ENCODE measurements at places on chromosomes 4 and X.

DNA sequence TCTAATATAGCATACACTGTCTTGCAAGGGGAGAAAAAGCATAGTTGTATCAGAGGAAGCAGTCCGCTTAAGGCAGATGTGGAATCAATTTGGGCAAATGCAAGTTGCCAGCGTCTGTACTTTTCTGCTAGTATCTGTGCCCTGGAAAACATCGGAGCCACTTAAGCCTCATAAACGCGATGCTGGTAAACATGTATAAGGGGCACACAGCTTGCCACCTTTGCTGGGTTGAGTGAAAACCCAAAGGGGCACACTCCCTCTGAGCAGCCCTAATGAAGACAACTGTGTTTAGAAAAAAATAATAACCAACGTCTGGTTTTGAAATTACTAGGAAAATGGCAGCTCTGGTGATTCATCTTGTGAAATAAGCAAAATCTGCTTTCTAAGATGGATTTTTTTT is 24.3 kb downstream of the SMIM20 start:
- H3K36me3 ChIP-seq: no peaks in the 10 kb centered on the region
- no peak overlapping the region for H3K4me3 ChIP-seq
- peaks cover 10% of the 10 kb centered on the region for H3K4me1 ChIP-seq
- no peak for DNase-seq
- no peaks in the 10 kb centered on the region for H3K27me3 ChIP-seq
- no peak overlapping the region for H3K27ac ChIP-seq

GRCh38 chrX:69807400-69807799 is 191.5 kb downstream of the EDA start:
- no peak overlapping the region for H3K27ac ChIP-seq
- no peaks in the 10 kb centered on the region for H3K4me1 ChIP-seq

GRCh38 chrX:79096145-79096556 is 48.3 kb upstream of the GPR174 start:
- H3K36me3 ChIP-seq: no peaks in the 10 kb centered on the region
- DNase-seq: no peak
- H3K4me3 ChIP-seq: no peak overlapping the region
- H3K4me1 ChIP-seq: no peaks in the 10 kb centered on the region
- no peak overlapping the region for H3K27ac ChIP-seq

DNA sequence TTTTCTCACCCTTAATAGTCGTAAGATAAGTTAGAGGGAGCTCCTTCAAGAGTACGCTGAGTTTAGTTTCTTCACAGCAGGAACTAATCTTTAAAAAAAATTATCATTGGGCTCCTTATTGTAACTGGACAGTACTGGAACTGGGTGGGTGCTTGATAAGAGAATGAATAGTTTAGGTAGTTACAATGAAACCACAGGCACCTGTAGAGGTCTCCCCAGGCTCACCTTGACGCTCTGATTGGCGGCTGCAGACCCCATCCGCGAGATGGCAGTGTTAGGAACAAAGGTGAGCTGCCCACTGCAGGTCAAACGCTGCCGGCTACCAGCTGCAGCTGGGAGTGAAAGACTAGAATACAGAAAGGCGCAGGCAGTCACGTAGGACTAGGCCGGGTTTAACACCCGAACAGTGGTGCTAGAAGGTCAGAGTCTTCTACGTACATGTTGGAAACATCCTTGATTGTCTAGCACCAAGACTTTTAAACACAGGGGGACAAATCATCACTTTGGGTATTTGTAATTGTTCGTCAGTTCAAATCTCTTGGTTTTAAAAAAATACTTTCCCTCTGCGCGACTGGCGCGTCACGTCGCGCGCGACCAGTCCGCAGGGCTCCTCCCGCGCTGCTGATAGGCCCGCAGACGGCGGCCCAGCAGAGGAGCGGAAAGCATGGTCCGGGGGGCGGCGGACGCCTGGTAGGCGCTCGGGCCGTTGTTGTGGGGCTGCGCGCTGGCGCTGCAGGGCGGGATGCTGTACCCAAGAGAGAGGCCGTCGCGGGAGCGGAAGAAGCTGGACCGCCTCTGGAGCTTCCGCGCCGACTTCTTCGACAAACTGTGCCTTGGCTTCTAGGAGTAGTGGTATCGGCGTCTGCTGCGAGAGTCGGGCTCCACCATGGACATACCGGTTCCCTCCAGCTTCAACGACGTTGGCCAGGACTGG is 45.6 kb downstream of the SMARCA5 start:
- DNase-seq: no peak
- H3K27ac ChIP-seq: peak overlapping the region; percentile 87
- peak overlapping the region; percentile 86 for H3K4me3 ChIP-seq
- H3K4me1 ChIP-seq: no peaks in the 10 kb centered on the region

DNA sequence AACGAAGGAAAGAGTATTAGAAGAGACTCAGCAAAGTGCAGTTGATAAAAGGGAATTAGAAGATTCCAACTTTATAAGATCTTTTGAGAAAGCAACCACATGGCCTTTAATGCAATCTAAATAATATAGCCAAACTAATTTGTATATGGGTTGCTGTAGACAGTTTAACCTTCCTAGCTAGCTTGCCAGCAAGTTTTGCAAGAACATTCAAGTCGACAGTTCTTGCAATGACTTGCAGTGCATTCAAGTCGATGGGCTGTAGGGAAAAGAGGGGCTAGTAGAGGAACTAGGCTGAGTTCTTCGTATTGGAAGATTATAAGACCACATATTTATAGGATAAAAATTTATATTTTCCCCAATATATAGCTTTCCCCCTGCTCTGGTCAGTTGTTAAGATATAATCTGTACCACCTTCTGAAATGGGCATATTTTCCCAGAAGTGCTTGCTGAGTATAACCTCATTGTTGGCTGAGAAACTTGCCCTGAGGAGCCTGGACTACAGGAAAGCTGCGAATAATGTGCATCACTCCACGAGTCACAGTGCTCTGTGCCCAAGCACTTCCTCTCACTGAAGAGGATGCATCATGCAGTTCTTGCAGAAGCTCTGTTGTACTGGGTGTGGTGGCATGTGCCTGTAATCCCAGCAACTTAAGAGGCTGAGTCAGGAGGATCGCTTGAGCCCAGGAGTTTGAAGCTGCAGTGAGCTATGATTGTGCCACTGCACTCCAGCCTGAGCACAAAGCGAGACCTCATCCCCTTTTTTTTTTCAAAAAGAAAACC is 56.7 kb downstream of the DOCK11 start:
- peaks cover 12% of the 10 kb centered on the region for H3K36me3 ChIP-seq
- no peak for DNase-seq
- H3K27ac ChIP-seq: no peak overlapping the region
- H3K4me1 ChIP-seq: no peaks in the 10 kb centered on the region
- H3K27me3 ChIP-seq: no peaks in the 10 kb centered on the region

GRCh38 chrX:3674881-3675280 is 38.6 kb downstream of the PRKX start:
- no peak overlapping the region for H3K4me3 ChIP-seq
- H3K27ac ChIP-seq: no peak overlapping the region
- H3K4me1 ChIP-seq: peaks cover 12% of the 10 kb centered on the region
- no peak for DNase-seq
- H3K27me3 ChIP-seq: no peaks in the 10 kb centered on the region

DNA sequence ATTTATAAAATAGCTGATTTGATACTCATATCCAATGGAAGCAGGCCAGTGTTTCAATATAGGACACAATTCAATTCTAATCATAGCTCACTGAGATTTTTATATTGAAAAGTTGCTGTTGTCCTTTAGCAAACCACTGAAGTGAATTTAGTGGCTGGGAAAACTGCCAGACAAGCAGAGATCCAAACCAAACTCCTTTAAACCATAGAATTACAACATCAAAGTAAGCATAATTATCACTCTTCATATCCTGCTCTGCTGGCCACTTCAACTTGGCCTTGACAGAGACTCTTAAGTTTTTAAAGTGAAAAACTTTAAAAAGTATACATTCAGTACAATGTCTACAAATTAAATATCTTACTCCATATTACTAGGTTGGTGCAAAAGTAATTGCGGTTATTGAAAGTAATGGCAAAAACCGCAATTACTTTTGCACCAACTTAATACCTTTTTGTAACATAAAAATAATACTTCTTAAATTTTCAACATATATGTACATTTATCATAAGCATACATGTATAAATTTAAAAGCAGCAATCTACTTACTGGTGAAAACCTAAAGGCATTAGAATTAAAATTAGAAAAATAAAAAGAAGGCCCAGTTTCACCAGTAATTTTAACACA is 433.0 kb downstream of the PCDH10 start:
- H3K4me1 ChIP-seq: no peaks in the 10 kb centered on the region
- no peaks in the 10 kb centered on the region for H3K36me3 ChIP-seq
- no peak overlapping the region for H3K4me3 ChIP-seq
- H3K27me3 ChIP-seq: no peaks in the 10 kb centered on the region

Data from type B pancreatic cell (in vitro differentiated cells).